Breast epithelium (tissue), 4 donors: ENCODE measurements at places on chromosomes 16 and 17.

DNA sequence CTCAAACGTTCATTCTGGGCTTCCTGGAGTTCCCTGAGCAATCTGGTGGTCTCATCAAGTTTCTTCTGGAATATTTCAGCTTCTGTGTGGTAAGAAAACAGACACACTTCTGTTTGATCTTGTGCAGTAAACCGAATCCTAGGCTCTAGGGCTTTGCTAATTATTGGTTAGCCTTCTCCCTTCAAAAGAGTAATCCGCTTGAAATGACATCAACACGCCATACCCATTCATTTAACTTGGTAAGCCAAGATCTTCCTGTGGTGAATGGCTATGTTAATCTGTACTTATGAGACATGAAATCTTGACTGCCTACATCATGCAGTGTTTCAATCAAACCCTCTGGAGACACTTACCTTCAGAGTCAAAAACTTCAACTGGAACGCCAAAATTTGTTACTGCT, 48.5 kb downstream of the BRD7 start:
- H3K4me3 ChIP-seq: no peak overlapping the region
- H3K27me3 ChIP-seq: no peaks in the 10 kb centered on the region
- H3K27ac ChIP-seq: no peak overlapping the region
- DNase-seq: no peak
- no peaks in the 10 kb centered on the region for H3K4me1 ChIP-seq
- H3K36me3 ChIP-seq: no peaks in the 10 kb centered on the region

- H3K4me3 ChIP-seq: no peak overlapping the region
- no peaks in the 10 kb centered on the region for H3K27me3 ChIP-seq
- DNase-seq: no peak
- H3K36me3 ChIP-seq: no peaks in the 10 kb centered on the region
Observed at GRCh38 chr16:76280421-76281215, 3.4 kb downstream of the CNTNAP4 start.

DNA sequence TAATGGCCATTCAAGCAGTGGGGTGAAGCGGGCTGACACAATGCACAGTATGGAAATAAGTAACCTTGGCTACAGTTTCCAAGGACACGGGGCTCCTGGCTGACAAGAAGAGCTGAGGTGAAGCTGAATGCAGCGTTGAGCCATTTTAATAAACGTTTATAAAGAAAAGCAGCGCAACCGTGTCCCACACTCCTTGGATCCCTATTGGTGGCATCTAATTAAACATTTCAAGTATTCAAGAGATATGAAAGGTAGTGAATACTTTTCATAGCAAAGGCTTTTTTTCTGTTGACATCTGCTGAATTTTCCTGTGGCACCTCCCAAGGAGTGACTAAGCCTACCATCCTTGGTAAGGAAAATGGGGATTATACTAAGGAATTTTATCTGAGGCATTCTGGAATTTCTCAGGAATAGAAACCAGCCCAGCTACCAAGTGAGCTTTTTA, 26.5 kb downstream of the DUSP14 start:
- no peak overlapping the region for H3K27ac ChIP-seq
- peaks cover 8% of the 10 kb centered on the region for H3K36me3 ChIP-seq
- no peak overlapping the region for H3K4me3 ChIP-seq
- no peak for DNase-seq

DNA sequence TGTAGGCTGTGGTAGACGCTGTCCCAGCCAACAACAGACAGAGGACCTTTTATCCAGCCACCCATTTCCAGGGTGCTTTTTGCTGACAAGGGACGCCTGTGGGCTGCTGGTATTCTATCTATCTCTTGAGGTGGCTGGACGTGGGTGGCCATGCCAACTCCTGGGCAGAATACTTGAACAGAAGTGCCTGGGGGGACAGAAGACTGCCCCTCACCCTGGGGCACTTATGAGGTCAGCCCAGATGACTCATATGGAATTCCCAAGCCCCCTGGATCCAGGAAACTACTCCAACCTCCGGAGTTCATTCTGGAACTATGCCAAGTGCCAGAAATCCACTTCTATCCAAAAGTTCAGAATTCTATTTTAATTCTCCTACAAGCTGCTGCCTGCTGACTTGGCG, 61.3 kb downstream of the CDRT4 start:
- peak overlapping the region; percentile 6 for H3K27ac ChIP-seq
- H3K36me3 ChIP-seq: no peaks in the 10 kb centered on the region
- H3K4me3 ChIP-seq: no peak overlapping the region
- no peak for DNase-seq

GRCh38 chr17:30926516-30926915, 4.8 kb downstream of the ADAP2 start:
- peaks cover 19% of the 10 kb centered on the region for H3K27me3 ChIP-seq
- DNase-seq: no peak
- H3K27ac ChIP-seq: no peak overlapping the region
- no peak overlapping the region for H3K4me3 ChIP-seq
- H3K4me1 ChIP-seq: peaks cover 10% of the 10 kb centered on the region

DNA sequence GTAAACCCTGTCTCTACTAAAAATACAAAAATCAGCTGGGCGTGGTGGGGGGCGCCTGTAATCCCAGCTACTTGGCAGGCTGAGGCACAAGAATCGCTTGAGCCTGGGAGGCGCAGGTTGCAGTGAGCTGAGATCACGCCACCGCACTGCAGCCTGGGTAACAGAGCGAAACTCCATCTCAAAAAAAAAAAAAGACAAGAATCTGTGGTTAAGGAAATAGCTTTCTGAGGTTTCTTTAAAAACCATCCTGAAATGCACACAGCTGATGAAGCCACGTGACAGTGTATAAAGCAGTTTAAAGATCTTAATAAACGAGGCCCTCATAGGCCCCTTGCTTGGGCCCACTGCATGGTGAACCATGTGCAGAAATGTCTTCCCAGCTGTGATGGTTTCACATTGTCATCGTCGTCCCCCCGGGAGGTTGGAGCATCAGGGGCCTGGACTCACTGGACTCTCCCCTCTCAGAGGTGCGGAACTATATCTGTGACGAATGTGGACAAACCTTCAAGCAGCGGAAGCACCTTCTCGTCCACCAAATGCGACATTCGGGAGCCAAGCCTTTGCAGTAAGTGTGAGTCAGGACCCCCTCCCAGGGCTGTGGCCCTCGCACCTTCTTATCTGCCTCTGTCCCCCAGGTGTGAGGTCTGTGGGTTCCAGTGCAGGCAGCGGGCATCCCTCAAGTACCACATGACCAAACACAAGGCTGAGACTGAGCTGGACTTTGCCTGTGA, 16.2 kb downstream of the ZNF276 start:
- H3K4me1 ChIP-seq: no peaks in the 10 kb centered on the region
- no peak overlapping the region for H3K27ac ChIP-seq
- H3K27me3 ChIP-seq: no peaks in the 10 kb centered on the region
- DNase-seq: no peak
- H3K4me3 ChIP-seq: no peak overlapping the region
- H3K36me3 ChIP-seq: peaks cover 21% of the 10 kb centered on the region

- H3K27me3 ChIP-seq: no peaks in the 10 kb centered on the region
- H3K4me3 ChIP-seq: no peak overlapping the region
- no peak overlapping the region for H3K27ac ChIP-seq
- no peak for DNase-seq
- H3K4me1 ChIP-seq: no peaks in the 10 kb centered on the region
Observed at GRCh38 chr17:66387392-66387981, 85.1 kb downstream of the PRKCA start.

DNA sequence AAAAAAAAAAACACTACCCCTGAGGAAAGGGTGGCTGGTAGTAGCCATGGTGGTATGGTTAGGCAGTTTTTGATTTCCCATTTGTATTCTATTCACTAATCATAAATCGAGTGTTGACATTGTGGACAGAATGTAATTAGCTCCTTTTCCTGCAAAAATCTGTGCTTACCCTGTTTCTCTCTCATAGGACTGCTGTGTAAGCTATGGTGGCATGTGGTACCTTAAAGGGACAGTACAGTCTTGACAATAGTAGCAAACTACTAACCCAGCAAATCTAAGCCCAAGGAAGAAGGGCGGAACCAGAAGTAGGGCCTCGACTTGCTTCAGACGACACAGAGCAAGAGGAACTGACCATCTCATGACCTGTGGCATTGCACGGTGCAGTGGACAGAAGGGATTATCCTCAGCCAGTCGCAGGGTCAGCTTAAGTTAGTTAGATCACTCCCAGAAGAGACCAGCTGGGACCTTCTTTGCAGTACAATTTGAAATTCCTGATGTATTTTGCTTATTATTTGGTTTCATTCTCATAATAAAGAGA, 36.3 kb downstream of the POLR3E start:
- H3K27ac ChIP-seq: no peak overlapping the region
- no peaks in the 10 kb centered on the region for H3K4me1 ChIP-seq
- no peaks in the 10 kb centered on the region for H3K36me3 ChIP-seq
- no peak overlapping the region for H3K4me3 ChIP-seq
- DNase-seq: no peak

GRCh38 chr16:502179-502943, 25.2 kb upstream of the CAPN15 start:
- H3K27me3 ChIP-seq: no peaks in the 10 kb centered on the region
- no peaks in the 10 kb centered on the region for H3K36me3 ChIP-seq
- H3K4me3 ChIP-seq: no peak overlapping the region
- DNase-seq: no peak

- H3K27me3 ChIP-seq: no peaks in the 10 kb centered on the region
- H3K4me1 ChIP-seq: no peaks in the 10 kb centered on the region
- no peaks in the 10 kb centered on the region for H3K36me3 ChIP-seq
- H3K27ac ChIP-seq: no peak overlapping the region
- no peak for DNase-seq
Observed at GRCh38 chr16:11374255-11374654, 29.0 kb downstream of the RMI2 start.

GRCh38 chr17:63540590-63540989, 9.7 kb upstream of the DCAF7 start:
- DNase-seq: no peak
- H3K27ac ChIP-seq: no peak overlapping the region
- peaks cover 5% of the 10 kb centered on the region for H3K27me3 ChIP-seq
- no peaks in the 10 kb centered on the region for H3K36me3 ChIP-seq
- peaks cover 7% of the 10 kb centered on the region for H3K4me1 ChIP-seq

DNA sequence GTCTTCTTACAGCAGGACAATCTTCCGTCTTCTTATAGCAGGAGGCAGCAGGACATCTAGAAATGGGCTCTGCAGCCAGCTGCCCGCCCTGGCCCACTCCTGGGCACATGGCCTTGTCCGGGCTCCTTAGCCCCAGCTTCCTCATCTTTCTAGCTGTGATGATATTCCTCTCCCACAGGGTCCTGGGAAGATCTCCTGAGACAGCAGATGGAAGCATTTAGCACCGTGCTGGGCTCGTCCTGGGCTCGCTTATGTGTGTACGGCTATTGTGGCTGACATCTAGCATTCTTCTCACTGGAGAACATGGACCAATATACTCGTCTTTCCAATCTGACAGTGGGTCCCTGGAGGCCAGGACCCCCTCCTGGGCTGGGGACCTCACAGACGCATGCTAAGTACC, 48.5 kb downstream of the TIMM22 start:
- no peak for DNase-seq
- H3K27me3 ChIP-seq: no peaks in the 10 kb centered on the region

GRCh38 chr17:80104321-80104955, 3.1 kb downstream of the GAA start:
- no peaks in the 10 kb centered on the region for H3K36me3 ChIP-seq
- no peak overlapping the region for H3K4me3 ChIP-seq
- H3K4me1 ChIP-seq: peaks cover 10% of the 10 kb centered on the region
- H3K27ac ChIP-seq: no peak overlapping the region
- H3K27me3 ChIP-seq: no peaks in the 10 kb centered on the region
- no peak for DNase-seq

GRCh38 chr17:9677411-9677810, 32.1 kb downstream of the USP43 start:
- DNase-seq: no peak
- H3K36me3 ChIP-seq: no peaks in the 10 kb centered on the region
- H3K27ac ChIP-seq: no peak overlapping the region
- H3K4me3 ChIP-seq: no peak overlapping the region
- H3K4me1 ChIP-seq: no peaks in the 10 kb centered on the region

DNA sequence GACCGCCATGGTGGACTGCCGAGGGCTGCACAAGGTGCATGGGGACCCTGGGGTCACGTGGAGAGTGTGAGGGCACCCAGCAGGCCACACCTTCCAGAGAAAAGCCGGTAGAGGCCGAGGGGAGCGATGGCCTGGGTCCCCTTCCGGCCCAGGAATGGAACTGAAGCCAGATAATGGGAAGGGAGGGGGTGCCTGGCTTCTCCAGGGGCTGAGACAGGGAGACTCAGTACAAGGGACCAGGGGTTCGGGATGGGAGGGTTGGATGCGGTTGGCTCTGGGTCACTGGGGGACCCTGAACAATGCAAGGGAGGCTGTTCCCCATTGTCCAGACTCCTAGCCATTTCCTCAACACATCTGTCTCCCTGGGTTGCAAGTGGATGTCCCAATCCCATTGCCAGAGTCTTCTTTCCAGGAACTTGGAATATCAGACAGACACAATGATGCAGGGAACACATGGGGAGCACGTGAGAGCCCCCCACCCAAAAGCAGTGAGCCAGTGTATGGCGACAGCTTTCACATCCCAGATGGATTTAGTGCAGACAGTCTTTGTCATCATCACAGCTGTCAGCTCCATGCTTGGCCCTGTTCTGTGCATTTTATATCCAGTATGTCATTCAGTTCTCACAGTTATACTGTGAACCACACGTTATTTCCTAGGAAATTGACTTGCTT, 23.6 kb upstream of the DNAI2 start:
- H3K4me3 ChIP-seq: no peak overlapping the region
- no peak overlapping the region for H3K27ac ChIP-seq
- DNase-seq: no peak
- H3K4me1 ChIP-seq: no peaks in the 10 kb centered on the region
- H3K27me3 ChIP-seq: no peaks in the 10 kb centered on the region

DNA sequence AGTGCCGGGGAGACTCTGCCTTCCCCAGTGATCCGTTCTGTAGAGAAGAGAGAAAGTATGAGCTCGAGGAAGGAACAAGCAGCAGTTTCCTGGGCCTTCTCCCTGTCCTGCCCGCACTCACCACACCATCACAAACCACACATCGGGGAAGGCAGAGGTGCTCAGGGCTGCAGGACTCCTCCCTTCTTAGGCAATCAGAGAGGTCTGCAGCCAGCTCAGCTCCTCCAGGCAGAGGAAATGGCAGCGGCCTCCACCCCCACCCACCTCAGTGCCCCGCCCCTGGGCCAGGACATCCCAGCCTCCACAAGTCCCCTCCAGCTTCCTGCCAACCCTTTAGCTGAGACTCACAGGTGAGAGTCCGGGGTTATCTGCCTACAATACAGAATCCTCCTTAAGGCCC, 2.0 kb downstream of the ZNF319 start:
- peaks cover 5% of the 10 kb centered on the region for H3K36me3 ChIP-seq
- H3K27ac ChIP-seq: peak overlapping the region; percentile 58
- DNase-seq: no peak
- no peaks in the 10 kb centered on the region for H3K4me1 ChIP-seq
- no peaks in the 10 kb centered on the region for H3K27me3 ChIP-seq

DNA sequence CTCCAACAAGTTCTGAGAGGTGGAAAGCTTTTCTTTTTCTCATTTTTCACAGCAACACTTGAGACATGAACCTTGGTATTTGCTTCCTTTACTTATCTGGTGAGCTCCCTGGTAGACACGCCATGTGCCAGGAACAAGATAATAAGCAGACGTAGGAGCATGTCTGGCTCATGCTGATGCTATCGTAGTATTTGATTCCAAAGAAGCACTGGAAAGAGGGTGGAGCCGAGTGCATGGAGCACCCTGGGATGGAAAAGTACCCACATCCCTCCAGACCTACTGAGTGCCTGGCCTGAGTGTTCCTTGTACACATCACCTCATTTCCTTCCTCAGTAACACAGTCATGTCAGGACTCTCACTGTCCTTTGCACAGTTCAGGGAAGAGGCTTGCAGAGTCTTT, 231.0 kb downstream of the CBLN1 start:
- H3K27me3 ChIP-seq: no peaks in the 10 kb centered on the region
- DNase-seq: no peak
- no peaks in the 10 kb centered on the region for H3K36me3 ChIP-seq
- H3K4me3 ChIP-seq: no peak overlapping the region
